ENCODE measurements at places on chromosomes 2 and 18.
A peak's percentile ranks its signal among the peaks of the same experiment; 100 is the strongest.

DNA sequence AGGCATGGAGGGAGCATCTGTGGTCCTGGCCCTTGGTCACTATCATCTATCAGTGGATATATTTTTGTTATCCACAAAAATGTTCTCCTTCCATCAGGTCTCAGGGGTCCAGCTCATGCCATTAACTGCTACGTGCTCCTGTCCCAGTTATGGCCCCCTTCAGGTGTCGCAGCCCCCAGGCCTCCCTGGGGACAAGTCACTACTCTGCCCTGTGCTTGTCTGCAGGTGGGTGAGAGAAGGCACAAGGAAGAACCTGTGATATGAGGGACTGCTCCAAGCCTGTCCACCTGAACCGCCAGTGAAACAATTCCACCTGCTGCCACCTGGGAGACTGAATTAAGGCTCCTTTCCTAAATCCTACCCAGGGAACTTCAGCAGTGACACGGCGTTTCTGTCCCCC lies 229.6 kb upstream of the ID2 start:
- no peak for DNase-seq

- no peak for DNase-seq
Measured at GRCh38 chr2:146489386-146489785, 1355.4 kb upstream of the ACVR2A start.

DNA sequence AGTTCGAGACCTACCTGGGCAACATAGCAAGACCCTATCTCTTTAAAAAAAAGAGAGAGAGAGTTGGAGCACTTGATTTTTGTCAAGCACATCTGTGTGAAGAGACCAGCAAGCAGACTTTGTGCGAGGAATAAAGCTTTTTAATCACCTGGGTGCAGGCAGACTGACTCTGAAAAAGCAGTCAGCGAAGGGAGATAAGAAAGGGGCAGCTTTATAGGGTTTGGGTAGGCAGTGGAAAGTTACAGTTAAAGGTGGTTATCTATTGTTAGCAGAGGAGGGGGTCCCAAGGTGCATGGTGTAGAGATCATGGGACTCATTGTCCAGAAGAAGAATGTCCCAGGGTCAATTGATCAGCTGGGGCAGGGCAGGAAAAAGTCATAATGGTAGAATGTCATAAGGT lies 34.4 kb downstream of the NCL start:
- no peak for DNase-seq

GRCh38 chr2:168181825-168182224 lies 65.6 kb downstream of the STK39 start:
- DNase-seq: no peak

- DNase-seq: no peak
Measured at GRCh38 chr2:111186933-111187332, 66.2 kb downstream of the BCL2L11 start.

DNA sequence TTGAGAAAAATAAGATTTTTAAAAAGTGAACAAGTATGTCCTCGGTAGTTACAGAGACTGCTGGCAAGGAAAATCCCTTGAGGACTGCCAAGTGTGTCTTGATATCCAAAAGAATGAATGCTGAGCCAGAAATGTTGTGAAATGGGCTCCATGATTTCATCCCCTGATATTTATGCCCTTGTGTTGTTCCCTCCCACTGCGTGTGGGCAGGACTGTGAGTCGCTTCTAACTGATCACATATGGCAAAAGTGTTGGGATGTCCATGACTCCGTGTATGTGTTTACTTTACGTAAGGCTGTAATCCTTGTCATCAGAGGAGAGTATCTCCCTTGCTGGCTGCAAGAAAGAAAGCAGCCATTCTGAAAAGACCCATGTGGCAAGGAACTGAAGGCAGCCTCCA lies 285.1 kb downstream of the SS18 start:
- DNase-seq: no peak

- no peak for DNase-seq
Measured at GRCh38 chr18:35430721-35431373, 53.7 kb upstream of the ZNF396 start.

DNA sequence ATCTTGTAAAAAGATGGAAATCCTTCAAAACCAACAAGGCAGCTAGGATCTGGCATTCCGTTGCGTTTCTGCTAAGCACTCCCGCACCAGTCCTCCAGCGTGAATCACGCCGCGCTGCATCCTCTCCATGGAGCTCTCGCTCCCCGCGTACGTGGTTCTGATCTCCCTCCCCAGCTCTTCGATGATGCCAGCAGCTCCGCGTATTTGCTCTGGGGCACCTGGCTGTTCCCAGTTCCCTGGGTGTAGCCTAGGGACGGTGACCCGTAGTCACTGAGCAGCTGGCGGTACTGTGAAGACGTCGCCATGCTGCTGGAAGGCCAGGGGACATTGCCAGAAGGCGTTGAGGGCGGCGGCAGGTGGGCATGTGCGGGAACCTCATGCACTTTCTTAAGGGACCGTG lies 407.5 kb downstream of the RNF144A start:
- peak; percentile 52 for DNase-seq

DNA sequence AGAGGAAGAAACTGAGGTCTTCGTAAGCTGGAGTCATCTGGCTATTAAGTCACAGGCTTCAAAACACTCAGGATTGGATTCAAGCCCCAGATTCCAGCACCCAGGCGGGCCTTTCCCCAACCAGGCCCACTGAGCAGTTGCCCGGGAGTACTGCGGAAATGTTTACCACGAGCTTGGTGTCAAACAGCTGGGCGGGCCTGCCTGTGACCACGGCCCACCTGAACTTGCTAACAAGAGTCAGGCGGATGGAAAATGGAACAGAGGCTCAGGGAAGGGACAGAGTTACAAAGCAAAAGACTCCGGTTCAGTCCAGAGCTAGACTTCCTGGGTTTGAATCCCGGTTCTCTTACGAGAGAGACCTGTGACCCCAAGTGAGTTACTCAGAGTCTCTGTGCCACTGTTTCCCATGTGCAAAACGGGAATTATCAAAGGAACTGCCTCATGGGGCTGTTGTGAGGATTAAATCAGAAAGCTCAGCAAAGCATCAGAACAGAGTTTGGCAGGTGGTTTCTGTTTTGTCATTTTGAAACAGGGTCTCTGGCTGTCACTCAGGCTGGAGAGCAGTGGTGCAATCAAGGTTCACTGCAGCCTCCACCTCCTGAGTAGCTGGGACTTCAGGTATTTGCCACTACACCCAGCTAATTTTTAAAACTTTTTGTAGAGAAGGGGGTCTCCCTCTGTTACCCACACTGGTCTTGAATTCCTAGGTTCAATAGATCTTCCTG lies 49.0 kb upstream of the TFCP2L1 start:
- DNase-seq: no peak

DNA sequence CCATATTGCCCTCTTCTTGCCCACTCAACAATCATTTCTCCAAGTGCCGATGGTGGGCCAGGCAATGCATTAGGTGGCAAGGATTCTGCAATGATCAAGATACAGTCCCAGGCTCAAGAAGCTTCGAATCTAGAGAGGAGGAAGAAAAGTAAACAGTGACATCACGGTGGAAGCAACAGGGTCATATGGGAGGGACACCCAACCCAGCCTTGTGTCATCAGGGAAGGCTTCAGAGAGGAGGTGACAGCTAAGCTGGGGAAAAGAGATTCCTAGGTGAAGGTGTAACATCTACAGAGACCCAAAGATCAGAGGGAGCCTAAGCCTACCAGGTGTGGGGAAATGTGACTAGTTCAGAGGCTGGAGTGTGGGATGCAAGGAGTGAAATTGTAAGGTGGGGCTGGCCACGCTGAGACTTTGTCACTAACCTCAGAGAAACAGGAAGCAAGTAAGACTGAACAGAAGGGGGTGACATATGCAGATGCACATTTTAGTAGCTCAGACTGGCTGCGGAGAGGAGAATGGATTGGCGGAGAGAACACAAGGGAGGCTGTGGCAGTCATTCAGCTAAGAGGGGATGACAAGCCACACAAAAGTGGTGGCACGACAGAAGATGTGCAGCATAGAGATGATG lies 104.9 kb downstream of the ANKRD44 start:
- no peak for DNase-seq

DNA sequence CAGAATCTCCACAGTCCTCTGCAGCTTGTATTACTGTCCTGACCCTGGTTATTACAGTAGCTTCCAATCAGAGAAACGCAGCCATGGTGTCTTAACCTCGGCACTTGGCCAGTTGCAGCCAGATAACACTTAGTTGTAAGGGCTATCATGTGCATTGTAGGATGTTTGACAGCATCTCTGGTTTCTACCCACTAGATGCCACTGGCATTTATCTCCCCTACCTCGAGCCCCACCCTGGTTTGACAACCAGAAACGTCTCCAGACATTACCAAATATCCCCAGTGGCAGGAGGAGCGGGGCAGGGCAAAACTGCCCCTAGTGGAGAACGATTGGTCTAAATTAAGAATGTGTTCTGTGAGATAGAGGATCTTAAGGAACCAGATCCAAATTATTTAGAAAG lies 13.1 kb downstream of the DSG2 start:
- no peak for DNase-seq

DNA sequence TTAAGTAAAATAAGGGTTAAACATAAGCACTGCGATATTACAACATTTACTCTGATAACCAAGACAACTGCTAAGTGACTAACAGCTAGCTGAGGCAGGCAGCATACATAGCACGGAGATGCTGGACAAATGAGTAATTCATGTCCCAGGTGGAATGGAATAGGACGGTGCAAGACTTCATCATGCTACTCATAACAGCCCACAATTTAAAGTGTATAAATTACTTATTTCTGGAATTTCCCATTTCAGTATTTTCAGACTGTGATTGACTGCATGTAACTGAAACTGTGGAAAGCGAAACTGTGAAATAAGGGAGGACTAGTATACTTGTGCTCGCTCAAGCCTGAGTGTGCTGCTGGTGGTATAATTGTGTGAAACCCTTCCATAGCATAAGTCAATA lies 12.9 kb downstream of the IER3IP1 start:
- DNase-seq: no peak

DNA sequence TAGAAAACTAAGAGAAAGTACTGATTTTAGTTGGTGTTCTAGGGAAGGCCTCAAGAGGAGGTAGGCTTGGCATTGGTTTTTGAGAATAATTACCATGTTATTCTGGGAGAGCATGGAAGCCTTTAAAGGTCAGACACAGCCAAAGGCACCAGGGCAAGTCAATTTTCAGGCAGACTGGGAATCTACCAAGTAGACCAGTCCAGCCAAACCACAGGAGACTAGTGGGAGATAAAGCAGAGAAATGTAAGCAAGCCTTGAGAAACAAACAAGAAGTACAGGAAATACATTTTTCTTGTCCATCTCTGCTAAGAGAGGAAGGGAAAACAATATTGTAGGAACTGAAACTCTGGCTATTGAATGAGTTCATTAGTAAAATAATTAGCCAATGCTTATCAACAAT lies 5.5 kb upstream of the CCDC68 start:
- no peak for DNase-seq

- no peak for DNase-seq
Measured at GRCh38 chr2:25115249-25115883, 53.0 kb downstream of the POMC start.

DNA sequence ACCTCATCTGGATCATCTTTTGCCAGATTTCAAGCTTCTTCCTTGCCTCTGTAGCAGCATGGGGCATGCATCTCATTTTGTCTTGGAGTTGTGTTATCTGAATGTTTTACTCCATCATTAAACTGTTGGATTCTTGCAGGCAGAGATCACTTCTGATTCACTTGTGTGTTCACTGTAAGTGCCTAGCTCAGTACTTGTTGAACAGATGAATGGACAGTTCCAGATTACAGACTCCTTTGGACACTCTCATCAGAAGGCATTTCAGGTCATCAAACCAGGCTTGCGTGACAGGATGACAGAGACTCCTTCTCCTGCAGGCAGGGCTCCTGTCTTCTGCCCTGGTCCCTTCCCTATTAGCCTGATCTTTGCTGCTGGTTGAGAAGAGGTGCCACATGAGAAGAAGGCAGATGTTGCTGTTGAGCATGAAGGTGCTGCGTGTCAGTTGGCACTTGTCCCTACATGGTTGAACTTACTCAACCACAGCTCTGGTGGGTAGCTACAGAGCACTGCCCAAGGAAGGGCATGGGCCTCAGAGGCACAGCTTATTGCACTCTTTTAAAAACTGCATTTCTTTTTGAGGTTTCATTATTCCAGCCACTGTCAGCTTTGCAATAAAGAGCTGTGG lies 58.9 kb downstream of the INPP4A start:
- DNase-seq: no peak

DNA sequence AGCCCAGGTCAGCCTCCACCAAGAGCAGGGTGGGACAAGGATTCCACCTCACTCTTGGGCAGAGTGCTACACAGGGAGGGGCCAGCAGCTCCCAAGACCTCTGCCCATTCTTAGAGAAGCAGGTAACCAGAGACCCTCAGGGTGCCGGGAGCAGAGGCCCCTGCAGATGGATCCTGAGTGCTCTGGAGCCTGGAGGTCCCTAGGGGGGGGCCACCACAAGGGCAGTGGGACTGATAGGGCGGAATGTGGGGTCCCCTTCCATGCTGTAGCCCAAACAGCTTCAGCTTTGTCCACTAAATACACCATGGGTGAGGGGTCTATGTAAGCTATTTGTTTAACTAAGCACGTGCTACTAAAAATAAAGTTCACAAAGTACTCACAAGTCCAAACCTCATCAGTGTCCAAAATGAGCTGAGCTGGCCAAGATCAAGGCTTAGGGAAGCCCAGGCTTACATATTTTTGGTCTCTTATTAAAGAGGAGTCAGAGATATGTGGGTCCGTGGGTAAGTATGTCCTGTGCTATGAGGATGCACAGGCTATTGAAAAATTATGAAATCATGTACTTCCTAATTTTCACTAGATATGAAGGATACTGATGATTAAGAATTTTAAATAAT lies 21.5 kb upstream of the GPC1 start:
- no peak for DNase-seq

- DNase-seq: peak; percentile 41
Measured at GRCh38 chr18:79200546-79201268, 131.5 kb downstream of the ATP9B start.

GRCh38 chr2:42769583-42770287 lies 5.8 kb upstream of the OXER1 start:
- DNase-seq: no peak

- no peak for DNase-seq
Measured at GRCh38 chr18:75784390-75784789, 356.9 kb upstream of the SMIM21 start.

- no peak for DNase-seq
Measured at GRCh38 chr2:7060631-7061449, 143.6 kb downstream of the RNF144A start.

DNA sequence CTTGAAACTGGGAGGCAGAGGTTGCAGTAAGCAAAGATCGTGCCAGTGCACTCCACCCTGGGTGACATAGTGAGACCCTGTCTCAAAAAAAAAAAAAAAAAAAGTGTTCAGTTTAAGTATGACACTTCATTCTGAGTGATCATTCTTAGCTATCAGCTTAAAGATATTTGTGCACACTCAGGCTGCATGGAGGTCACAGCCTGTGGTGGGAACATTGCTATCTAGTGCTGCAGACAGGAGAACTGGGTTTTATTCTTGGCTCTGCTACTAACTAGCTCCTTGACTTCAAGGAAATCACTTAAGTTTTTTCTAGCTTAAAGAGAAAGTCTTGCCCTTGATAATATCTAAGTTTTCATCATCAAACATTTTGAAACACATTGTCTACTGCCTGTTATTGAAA lies 391.3 kb upstream of the CDH7 start:
- no peak for DNase-seq

DNA sequence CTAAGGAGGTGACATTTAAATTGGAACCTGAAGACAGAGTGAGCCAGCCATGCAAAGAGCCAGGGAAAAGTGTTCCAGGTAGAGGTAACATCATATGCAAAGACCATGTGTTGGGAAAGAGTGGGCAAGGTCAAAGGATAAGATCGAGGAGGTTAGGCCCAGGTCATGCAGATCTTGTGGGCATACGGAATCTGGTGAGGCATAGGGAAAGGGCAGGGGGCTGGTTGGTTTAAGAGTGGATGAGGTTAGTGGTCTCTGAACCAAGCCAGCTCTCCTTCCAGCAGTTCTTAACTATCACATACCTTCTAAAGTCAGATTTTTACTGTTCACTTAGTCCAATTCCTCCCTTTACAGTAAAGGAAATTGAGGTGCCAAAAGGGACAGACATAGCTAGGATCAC lies 3.0 kb downstream of the ANKRD53 start:
- DNase-seq: no peak
